ENCODE measurements at places on chromosomes 1 and 21. TPM values are rescaled to one million over a fixed set of nuclear protein-coding genes. Genes with fewer than 3 reads are reported as not detected.

S100A7A gene
- total RNA-seq: not detected

RRAGC gene
- total RNA-seq: 17.7 TPM

TLR5 gene
- 3.1 TPM for total RNA-seq

SOX13 gene
- 4.7 TPM for total RNA-seq

CEP85 gene
- total RNA-seq: 25.1 TPM

ESRRG gene
- 25.1 TPM for total RNA-seq

CASZ1 gene
- 26.1 TPM for total RNA-seq

DCST1 gene
- not detected for total RNA-seq

CLCNKB gene
- not detected for total RNA-seq

C8A gene
- not detected for total RNA-seq

PPFIA4 gene
- total RNA-seq: 15.7 TPM

SPRR5 gene
- not detected for total RNA-seq

NLRP3 gene
- 5.2 TPM for total RNA-seq

OR2L3 gene
- not detected for total RNA-seq

SLAMF9 gene
- total RNA-seq: not detected

RBP7 gene
- total RNA-seq: 11.0 TPM

HJV gene
- total RNA-seq: 439 TPM

CHIA gene
- not detected for total RNA-seq
